Anterior cingulate cortex (tissue), 58 donors: ENCODE measurements at places on chromosomes 7 and 10.

- DNase-seq = no peak
Measured at GRCh38 chr7:105244594-105244993, 144.1 kb downstream of the SRPK2 start.

DNA sequence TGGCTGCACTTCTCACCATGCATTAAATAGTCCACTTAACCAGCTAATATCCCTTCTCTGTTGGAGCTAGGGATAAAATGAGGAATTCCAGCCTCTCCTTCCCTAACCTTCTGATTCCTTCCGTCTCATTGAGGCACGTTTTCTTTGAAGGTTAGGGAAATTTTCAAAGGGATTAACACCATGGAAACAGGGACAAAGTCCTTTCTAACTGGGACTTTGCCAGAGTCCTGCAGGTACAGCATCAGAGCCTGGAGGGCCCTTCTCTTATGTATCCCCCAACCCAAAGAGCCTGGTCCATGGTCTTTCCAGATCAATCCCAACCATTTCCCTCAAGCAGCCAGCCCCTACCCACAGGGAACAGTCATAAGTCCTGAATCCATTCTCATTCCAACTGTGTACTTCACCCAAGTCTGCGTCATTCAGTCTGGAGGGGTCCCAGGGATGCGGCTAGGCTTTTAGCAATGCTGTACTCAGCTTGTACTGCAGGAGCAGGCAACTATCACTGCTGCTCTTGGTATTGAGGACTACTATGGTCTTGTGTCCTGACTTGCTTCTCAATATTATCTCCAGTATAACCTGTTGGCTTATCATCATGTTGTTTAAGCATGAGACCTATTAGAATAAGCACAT is 34.6 kb upstream of the CROT start:
- DNase-seq = no peak

DNA sequence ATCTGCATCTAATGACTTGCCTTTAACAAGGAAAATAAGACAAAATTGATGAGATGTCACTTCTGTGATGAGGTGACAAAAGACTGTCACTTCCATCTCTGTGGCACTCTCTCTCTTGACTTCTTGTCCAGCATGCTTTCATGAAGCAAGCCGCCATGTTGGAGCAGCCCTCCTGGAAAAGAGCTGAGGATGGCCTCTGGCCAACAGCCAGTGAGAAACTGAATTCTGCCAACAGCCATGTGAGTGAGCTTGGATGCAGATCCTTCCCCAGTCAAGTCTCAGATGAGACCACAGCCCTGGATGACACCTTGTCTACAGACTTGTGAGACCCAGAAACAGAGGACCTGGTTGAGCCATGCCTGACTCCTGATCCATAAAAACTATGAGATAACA is 412.6 kb upstream of the SHH start:
- DNase-seq = no peak

DNA sequence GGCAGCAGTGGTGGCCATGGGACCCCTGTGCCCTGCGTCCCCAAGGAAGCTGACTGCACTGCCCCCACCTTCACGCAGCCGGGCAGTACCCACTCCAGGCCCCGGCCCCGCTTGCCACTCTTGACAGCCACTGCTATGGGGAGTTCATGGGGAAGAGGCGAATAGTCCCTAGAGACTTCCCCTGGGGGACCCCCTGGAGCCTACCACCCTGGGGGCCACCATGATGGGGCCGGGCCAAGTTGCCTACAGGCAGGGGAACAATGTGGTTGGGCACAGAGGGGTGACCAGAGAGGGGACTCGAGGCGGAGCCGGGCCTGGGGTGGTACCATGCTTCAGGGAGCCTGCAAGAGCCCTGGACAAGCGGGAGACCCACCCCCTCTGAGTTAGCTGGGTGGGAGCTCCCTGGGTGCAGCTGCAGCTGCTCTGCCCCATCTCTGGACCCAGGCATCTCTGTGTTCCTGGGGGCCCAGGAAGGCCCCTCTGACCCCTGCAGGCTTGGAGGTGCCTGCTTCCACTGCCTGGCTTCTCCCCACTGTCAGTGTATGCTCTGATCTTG is 567.6 kb downstream of the GRM8 start:
- DNase-seq = no peak

DNA sequence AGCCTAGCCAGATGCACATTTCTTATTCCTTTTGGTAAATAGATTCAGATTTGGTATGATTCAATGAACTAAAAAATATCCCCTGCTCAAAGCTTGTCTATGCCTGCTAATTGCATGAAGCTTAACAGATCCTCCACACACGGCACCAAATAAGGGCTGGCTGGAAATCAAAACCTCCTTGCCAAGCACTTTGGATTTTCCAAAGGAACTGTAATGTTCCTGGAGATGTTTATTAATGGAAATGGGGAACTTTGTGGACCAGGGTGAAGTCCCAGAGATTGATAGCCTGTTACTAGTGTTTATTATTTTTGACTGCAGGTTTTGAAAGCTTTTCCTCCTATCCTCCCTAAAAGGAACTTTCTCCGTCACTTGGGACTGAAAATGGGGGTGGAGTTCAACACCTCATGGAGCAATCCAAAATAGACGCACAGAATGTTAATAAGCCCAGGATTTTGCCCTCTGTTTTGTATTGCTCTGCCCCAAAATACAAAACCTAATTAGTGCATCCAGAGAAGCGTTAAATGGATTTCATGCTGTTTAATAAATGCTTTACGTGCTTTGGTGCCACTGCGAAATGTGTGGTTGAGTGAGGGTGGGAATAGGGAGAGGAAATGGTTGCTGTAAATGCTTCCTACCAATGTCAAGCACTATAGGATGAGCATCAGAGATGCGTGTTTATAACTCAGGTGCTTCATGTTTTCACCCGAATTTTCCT is 1027.7 kb downstream of the LRMDA start:
- DNase-seq = no peak

GRCh38 chr10:24690961-24691512 is 32.6 kb downstream of the ARHGAP21 start:
- no peak for DNase-seq

GRCh38 chr7:76065016-76065612 is 17.2 kb downstream of the MDH2 start:
- no peak for DNase-seq

DNA sequence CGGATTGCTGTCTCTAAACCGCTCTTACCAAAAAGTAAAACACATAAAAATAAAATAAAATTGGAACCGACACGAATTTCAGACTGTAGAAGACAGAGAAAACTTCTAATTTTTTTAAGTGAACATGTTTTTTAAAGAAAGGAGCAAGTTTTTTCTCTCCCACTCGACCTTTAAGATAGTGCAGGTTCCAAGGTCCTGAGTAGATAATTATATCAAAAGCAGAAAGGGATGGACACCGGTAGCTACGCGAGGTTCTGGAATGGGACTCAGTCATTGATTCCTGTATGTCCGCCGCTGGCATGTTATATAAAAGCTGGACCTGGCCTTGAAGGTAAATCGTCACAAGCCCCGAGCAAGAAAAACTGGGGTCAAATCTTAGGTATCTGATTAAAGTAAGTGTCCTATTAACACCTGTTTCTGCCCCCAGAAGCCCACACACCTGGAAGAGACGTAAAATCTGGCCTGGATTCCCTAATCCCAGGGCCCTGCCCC is 462 bp upstream of the CISD1 start:
- DNase-seq = no peak

DNA sequence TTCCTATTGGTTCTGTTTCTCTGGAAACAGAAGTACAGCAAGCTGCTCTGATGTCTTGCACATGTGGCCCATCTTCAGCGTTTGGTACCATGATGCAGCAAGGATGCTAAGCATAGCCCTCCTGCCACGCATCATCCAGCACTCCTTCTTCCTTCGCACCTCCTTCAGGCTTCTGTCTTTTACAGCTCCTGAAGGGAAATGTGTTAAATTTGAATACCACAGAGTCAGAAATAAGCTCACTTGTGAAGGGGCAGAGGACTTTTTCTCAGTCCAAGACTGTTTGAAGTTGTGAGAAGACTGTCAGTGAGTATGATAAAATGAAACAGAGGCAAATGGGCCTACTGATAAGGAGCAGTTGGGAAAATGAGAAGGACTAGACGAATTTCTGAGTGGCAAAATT is 20.7 kb downstream of the TSPAN13 start:
- DNase-seq = no peak

DNA sequence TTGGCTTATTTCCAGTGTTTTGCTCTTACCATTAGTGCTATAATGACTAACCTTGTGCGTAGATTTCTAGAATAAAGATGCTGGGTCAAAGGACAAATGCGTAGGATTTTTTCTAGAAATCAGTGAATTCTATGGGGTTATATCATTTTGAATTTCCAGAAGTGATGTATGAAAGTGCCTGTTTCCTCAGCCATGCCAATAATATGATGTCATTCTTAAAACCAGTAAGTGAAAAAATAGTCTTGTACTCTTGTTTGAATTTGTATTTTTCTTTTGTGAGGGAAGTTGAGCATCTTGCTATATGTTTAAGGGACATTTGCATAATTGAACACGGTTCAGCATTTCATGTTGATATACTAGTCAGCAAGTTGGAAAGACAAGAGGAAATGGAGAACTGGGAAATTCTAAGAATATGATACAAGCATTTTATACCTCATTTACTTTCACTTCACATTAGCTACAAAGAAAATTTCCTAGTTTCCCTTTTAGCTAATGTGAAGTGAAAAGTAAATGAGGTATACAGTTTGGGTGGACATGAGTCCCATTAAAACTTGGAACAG is 3.8 kb upstream of the DNAH11 start:
- DNase-seq = no peak

DNA sequence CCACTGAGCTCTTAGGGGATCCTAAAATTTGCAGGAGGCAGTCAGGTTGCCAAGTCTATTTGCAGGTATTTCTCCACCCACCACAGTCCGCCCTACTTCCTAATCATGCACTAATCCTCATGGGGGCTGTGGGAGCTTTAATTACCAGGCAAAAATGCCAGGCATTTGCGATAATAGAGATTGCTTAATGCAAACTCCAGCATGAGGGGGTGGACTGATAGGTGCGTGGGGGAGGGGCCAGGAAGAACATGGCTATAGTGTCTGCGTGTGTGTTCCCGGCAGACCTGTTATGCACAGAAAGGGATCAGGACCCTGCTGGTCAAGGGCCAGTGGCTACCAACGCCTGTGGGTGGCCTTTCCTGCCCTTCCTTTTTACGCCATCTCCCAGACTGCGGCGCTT is 15.6 kb upstream of the AQP1 start:
- no peak for DNase-seq

- DNase-seq = no peak
Measured at GRCh38 chr7:121541457-121541856, 145.3 kb upstream of the FAM3C start.

DNA sequence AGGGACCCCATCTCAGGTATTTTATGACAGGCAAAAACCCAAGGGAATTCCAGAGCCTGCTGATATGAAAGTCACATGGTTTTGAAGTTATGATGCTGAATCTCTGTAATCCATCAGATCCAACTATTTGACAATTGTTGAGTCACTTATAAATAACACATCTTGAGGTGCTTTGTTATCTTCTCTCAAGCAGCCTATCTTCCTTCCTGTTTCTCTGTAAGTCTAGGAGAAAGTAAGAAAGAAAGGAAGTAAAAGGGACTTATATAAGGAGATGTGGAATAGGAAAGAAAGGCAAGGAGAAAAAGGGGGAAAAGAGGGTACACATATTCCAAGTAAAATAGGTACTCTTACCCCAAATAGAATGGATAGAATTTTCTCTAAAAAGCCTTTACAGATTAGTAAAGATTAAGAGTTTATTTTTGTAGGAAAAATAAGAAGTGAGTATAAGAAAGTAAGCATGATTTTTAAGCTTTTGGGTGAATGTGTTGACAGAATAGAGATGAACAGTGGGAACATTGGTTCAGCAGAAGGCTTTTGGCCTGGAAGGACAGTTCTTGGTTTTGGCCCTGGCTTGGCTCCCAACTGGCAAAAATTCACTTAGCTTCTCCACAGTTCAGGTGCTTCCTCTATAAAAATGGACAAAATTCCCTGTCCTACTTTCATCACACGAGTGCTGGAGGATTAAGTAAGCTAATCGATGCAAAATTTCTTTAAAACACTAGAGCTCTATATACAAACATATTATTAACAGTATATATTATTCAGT is 39.6 kb upstream of the ANK3 start:
- DNase-seq = no peak

GRCh38 chr10:20954519-20954918 is 57.4 kb upstream of the NEBL start:
- no peak for DNase-seq

DNA sequence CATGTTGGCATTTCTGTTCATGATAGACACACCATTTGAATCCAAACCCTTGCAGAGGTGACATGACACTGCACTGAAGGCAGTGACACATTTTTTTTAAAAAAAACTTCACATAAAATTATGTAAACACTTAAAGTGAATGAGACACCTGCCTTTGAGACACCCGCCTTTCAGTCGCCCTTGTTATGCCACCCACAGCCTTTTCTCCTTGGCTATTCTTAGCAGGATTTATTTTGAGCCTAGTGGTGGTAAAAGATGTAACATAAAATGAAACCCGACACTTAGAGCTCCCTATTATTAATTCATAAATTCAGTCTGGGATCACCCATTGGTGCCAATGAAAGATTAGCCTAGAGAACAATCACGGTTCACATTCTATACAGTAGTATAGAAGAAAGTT is 161.3 kb downstream of the DYNC1I1 start:
- DNase-seq = no peak

DNA sequence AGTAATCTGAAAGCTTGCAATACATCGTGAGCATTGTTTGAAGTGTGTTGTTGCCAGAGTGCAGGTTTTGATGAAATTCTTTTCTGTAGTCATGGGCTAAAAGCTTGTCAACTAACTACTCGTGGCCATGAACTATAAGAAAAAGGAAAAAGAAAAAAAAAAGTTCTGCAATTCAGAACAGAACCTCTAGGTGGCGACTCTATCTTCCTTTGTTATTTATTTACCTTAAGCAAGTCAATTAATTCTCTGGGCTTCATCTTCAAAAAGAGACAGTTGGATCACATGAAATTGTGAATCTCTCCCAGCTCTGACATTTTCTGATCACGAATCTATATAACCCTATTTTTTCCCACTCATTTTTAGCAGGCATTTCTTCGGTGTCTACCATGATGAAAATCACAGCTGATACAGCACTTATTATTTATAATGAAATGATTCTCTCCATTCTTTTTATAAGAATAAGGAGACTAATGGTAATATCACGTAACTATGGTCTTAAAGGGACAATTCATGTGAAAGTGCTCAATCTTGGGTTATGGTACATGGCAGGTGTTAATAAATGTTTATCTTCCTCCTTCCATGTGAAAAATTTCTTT is 18.8 kb downstream of the TMEM196 start:
- peak; percentile 3 for DNase-seq

DNA sequence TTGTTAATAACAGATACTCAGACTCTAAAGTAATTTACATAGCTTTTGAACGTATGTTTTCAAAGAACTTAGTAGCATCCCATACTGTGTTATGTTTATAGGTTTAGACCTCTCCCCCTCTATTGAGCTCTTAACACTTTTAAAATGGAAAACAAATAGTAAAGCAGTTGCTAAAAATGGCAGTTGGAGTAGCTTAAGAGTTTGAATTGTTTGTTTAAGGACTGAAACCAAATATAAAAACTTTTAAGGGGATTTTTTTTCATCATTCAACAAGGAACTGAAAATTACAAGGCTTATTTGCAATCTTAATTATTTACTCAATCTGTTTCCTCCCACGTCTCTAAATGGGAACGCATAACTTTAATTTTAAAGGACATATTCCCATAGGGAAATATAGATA is 1.6 kb upstream of the SPAG6 start:
- DNase-seq = no peak
